NCI-H82 (cell line): ENCODE measurements at places on chromosomes 16 and 17.

DNA sequence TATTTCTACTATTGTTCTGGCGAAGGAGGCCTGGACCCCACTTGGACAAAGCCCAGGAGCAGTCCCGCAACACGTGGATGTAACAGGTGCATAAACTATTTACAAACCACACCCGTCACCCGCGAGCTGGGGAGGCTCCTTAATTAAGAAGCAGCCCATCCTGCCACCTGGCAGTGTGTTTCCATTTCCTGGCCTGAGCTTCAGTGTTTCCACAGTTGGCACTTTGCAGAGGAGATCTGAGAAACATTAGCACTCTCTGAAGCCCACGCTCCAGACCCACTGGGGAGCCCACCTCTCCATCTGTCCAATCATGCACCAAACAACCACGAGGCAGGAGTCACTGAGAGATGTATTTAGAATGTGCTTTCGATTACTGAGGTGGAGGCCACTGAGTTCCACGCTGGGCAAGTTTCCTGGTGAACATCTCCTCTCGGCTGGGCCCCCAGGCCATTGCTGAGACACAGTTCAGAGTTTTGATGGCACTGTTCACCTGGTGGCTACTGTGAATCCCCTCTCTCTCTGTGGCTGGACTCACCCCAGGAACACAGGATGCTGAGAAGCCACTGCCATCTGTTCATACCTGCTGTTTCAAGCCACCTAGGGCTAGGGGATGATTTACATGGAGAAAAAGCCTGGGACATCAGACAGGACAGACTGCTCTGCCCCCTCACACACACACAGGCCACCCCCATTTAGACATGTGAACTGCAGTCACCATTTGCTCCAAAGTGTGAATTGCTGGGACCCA, 129.1 kb downstream of the AIPL1 start:
- no peak for DNase-seq

- DNase-seq, result no peak
These were observed 13.5 kb upstream of the TBX21 start for GRCh38 chr17:47719411-47720152.

DNA sequence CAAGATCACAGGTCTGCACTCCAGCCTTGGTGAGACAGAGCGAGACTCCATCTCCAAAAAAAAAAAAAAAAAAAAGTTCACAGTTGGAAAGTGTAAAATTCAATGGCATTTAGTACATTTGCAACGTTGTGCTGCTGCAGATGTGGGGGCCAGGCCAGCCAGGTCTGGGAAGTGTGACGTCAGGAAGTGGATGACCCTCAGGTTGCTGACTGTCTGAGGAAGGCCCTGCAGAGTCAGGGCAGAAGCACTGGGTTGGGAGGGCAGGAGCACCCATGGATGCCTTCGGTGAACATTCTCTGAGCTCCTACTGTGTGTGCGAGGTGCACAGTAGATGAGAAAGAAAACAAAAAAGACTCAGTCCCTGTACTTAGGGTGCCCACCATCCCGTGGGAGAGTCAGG, 12.1 kb upstream of the WFDC1 start:
- no peak for DNase-seq

GRCh38 chr16:2520784-2521531, 787 bp downstream of the AMDHD2 start:
- DNase-seq, result no peak

DNA sequence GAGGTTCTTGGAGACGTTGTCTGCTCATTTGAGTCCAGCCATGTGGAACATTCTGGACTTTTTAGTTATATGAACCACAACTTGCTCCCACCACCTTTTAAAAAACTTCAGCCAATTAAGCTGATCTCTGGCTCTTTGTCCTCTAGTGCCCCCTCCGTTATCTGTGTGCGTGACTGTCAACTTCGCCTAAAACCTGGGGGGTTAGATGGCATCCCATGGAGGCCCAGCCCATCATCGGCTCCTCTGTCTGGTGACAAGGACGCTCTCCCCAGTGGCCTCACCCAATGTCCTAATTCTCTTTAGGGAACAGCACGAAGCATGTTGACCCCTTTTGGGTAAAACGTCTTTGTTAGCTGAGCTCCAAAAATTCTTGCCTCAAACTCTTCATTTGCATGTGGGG, 341.0 kb upstream of the TNRC6C start:
- DNase-seq, result no peak

DNA sequence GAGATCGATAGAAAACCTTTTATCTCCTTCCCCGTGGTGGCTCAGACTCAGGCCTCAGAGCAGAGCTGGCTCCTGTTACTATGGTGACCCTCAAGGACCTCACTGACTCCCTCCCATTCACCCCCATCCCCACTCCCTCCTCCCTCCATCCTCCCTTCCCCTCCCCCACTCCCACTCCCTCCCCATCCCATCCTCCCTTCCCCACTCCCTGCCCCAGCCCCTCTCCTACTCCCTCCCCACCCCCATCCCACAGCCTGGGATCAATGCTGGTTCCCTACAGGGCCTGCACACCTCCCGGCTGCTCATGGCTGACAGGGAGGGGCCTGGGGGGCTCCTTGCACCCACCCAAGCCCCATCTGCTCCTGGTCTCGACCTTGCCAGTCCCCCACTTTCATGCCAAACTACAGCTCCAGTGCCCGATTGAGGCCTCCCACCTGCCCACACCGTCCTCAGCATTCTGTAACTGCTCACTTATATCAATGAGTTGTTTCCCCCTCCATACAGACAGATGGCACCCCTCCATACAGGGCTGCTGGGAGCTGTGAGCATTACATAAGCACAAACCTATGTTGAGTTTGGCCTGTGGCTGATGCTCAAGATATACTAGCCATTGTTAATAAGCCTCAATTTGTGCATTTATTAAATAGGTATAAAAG, 11.6 kb upstream of the RAI1 start:
- peak; percentile 75 for DNase-seq

- no peak for DNase-seq
These were observed 40.3 kb upstream of the ENPP7 start for GRCh38 chr17:79690466-79690865.

DNA sequence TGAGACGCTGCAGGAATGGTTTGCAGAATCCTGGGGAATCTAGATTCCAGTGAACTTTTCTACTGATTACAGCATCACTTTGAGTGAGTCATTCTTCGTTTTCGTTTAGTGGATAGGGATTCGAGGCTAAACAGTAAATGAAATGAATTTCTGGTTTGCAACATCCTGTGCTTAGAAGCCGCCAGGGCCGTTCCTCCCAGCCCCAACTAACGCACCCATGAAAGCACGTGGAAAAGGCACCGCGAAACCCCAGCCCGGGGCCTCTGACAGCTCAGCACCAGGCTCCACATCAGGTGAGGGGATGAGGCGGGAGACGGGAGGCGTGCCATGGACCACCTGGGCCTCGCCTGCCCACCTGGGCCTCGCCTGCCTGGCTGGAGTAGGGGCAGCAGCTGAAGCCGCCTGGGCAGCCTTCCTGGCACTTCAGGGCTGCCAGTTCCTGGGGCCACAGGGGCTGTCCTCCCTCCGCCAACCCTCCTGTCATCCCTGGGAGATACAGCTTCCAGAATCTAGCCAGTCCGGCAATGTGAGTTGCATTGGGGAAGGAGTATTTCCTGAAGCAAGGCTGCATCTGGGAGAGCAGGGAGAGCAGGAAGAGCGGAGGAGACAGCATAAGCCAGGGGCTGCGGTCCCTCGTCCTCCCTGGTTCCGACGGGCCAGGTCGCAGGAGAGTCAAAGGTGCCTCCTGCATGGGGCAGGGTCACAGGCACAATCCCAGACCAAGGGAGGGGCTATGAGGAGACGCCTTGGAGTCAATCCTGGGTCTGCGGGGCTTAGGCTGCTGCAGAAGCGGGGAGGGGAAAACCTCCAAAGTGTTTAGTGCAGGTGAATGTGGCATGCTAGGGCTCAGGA, 78.4 kb downstream of the RPH3AL start:
- DNase-seq, result no peak

GRCh38 chr16:85616607-85617321, 3.6 kb downstream of the GSE1 start:
- no peak for DNase-seq

DNA sequence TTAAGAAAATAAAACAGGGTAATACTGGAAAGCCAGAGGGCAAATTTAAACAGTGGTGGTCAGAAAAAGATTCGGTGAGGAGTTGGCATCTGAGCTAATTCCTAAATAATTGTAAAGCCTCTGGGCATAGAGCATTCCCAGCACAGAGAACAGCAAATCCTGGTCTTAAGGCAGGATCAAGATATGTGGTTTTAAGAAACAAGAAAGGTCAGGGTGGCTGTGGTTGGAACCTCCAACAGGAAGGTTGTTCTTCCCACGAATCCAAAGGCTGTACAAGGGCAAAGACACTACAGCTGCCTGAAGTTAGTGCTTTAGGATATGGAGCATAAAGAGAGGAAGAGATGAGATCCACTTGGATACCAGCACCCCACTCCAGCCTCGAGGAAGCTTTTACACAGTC, 114.6 kb downstream of the ZNF18 start:
- DNase-seq, result no peak

GRCh38 chr16:79261481-79261940, 339.0 kb downstream of the MAF start:
- peak; percentile 47 for DNase-seq

- no peak for DNase-seq
These were observed 15.8 kb upstream of the AGRP start for GRCh38 chr16:67499106-67499505.

DNA sequence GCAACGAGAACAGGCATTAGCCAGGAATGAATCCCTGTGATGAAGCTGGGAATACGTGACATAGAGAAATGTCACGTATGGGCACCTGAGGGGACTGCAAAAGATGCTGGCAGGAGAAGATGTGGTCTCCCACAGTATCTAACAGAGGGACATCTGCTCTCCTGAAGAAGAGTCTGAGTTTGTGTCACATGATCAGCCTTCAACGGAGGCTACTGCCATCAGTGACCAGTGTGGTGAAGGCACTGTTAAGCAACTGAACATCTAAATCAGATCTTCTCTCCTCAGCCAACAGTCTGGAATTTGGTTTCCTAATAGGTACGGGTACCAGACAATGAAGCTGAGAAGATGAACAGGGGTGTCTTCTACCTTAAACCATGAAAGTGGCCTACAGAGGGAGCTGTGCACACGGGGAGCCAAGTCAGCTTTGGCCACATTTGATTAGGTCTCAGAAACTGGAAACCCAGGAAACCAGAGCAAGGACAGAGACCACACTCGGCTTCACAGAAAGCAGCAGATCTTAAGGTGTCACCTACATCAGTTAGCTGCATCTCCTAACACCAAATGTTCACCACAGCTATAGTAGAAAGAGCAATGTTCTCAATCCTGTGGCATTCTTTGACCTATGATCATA, 41.8 kb downstream of the BRD7 start:
- DNase-seq, result peak; percentile 56

- DNase-seq, result no peak
These were observed 9.0 kb downstream of the C17orf99 start for GRCh38 chr17:78154903-78155811.

DNA sequence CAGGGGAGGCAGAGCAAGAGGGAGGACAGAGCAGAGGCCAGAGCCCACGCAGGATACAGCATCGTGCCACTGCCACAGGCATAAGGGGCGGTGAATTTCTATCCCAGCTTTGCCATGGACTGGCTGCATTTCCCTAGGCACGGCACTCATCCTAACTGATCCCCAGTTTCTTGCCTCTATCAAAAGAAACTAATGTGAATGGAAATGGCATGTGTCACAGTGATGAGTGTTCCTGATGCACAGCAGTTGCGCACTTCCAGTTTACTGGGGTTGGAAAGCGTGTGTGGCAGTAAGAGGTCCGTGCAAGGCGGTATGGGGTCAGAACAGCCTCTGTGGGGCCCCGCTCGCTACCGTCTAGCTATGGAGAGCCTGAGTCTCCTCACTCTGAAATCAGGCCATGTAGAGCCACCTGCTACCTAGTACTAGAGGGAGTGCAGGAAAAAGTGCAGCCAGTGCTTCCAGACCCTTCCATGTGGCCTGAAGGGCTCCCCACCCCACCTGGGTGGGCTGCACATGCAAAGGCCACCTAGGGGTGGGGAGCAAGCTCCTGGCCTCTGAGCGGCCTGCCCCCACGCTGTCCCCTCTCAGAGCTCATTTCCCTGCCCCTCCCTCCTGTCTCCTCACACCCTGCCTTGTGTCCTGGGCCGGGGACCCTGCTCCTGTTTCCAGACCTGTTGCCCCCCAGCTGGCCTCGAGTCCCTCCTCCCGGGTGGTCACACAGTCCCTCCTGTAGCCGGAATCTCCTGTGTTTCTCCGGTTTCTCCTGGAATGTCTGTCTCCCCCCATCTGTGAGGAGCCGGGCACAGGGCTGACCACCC, 5.0 kb upstream of the KCNJ18 start:
- DNase-seq, result no peak

GRCh38 chr16:57774705-57775285, 27.5 kb downstream of the KIFC3 start:
- DNase-seq, result no peak

- peak; percentile 88 for DNase-seq
These were observed 303 bp upstream of the SCNN1G start for GRCh38 chr16:23182206-23182678.

GRCh38 chr17:14605267-14605599, 304.4 kb downstream of the HS3ST3B1 start:
- no peak for DNase-seq

DNA sequence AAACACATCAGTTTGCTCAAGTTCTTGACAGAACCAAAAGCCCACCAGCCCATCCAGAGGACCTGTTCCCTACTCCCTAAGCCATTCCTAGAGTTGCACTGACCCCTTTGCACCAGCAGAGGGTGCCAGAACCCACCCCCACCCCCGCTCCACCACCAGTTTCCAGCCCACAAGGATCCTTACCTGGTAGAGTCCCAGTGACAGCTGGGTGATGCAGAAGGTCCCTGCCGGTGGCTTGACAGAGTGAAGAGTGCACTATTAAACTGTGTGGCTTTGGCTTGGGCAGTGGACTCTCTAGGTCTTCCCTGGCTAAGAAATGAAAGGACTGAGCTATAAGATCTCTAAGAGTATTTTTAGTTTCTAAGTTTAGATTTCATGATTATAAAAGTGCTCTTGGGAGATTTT, 73.3 kb upstream of the MTMR4 start:
- DNase-seq, result peak; percentile 90

DNA sequence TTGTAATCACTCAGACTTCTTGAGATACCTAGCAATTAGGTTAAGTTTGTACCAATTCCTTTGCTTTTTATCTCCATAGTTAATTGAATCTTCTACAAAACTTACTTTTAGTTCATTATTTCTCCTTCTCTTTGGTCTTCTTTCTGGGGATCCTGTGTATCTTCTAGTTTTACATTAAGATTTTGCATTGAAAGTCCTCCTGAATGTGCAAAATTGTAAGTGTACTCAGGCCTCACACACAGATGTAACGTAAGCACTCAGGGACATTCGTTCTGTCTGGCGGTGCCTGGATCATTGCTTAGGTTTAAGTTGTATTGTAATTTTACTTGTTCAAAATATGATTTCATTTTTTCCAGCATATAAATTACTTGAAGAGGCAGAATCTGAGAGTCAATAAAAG, 222.6 kb upstream of the CPHXL start:
- DNase-seq, result no peak

DNA sequence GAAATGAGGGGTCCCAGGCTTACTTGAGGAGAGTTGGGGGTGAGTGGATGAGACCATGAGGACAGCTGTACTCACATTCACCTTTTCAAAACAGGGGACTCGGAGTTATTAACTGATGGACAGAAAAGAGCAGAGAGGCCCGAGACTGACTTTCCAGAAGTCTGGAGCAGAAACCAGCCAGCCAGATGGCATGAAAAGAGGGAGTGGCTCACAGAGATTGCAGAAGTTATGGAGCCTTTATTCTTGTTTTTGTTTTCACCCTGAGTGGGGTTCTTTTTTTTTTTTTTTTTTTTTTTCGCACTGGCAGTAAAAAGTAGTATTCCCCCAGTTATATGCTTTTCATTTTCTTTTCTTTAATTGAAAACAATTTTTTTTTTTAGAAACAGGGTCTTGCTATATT, 18.9 kb downstream of the TVP23A start:
- no peak for DNase-seq
